Caki2 (cell line): ENCODE measurements at places on chromosomes 2 and 18.

DNA sequence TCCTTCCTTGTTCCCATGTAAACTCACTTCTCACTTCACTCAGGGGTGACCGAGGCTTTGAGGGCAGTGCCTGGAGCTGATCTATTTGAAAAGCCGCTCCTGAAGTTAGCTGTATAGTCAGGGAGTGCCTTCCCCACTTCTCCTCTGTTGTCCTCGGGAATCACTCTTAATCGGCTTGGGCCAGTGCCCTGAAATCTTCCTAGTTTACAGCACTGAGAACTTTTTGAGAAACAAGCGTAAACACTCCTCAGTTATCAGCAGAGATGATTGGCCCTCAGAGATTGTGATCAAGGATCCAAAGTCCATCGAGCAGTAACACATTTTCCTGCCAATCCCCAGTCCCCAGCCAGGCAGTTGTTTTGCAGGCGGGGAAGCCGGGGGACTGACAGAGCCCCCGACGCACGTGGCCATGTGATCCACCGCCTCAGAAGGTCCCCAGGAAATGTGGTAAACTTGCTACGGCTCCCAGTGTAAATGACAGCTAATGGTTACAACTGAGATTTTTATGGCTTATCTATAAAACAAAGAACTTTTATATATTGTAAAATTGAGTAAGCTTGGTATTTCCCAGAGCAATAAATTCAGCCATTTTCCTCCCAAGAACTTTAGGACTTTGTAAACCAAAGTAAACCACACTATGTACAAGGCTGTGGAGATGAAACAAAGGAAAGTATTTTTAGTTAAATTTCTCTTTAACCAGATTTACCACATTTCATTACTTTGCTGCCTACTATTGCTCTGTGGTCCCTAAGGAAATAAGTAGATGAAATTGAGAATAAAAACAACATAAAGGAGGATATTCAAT is 53.5 kb downstream of the C18orf63 start:
- no peak for DNase-seq

DNA sequence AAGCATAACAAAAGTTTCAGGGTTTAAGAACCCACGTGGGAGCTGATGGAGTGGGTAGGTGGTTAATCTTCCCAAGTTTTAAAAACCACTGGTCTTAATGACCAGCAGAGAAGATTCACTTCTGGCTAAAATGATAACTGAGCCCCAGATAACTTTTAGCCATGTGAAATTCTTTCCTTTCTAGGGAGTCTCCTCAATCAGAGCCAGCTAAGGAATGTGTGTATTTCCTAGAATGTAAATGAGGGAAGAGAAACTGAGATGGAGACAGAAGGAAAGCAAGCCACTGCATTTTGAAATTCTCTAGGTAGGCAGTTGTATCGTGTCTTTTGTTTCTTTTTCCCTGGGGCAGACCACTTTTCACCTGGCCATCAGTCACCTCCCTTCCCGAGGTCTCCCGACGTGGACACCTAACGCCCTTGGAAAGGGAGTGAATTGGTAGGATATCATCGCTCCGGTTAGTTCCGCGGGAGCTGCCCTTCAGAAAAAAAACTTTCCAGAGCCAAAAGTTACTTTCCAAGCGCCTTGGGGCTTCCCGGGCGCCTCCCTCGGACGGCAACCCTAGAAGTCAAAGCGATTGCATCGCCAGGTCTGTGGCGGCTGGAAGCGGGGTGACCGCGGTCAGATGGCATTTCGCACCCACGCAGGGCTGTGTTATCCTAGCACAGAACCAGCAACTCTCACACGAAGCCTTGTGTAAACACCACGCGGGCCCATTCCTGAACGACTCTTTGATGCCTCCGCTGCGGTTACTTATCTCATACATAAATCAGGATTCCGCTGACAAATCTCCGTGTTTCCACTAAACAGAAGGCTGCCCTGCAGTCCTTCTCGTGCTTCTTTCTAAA is 1.3 kb downstream of the COLEC12 start:
- DNase-seq: no peak

GRCh38 chr2:126669772-126670171 is 13.8 kb downstream of the GYPC start:
- no peak for DNase-seq

GRCh38 chr2:218802386-218802994 is 20.5 kb downstream of the CYP27A1 start:
- no peak for DNase-seq

DNA sequence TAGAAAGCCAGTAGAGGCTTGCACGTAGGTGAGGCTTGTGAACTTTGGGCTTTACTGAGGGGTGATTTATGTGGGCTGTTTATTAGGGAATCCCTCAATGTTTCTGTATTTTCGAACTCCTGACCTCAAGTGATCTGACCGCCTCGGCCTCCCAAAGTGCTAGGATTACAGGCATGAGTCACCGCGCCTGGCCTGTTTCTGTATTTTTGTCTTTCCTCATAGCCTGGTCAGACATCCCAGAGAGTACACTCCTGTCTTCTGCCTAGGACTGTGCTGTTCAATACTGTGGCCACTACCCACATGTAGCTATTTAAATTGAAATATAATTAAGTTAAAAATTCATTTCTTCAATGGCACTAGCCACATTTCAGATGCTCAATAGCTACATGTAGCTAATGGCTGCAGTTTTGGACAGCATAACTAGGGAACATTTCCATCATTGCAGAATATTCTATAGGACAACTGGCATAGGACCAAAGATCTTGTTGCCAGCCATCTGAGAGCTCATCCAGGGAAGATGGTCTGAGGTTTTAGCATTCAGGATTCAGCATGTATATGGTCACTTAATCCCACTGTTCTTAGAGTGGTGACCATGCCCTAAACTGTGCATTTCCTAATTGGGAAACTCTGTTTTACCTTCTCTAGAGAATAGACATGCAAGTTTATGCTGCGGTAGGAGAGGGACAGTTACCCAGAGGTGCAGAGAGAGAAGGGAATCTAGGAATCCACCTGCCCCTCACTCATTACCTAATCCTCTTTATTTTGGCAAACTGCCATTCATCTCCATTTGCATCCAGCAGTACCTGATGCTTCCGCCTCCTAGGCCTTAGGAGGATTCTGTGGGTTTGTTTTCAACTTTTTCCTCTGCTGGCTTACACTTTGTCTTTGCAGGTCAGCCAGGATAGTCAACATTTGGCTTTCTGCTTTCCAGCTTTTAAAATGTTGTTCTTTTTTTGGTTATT is 64.4 kb downstream of the LCLAT1 start:
- DNase-seq: no peak

DNA sequence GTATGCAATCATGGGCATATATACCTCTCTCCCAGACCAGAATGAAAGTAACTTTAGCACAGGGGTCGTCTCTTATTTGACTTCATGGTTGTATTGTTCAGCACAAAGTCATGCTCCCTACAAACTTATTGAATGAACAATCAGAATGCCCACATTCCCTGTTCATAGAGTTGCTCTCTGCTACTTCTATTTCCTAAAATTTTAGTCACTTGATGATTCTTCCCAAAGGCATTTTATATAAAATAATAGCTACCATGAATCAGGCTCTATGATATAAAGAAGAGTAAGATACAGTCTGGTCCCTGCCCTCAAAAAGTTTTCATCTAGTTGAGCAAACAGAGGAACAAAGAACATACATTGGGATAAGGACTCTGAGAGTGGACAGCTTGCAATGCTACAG is 162.2 kb downstream of the SLC39A10 start:
- DNase-seq: no peak

DNA sequence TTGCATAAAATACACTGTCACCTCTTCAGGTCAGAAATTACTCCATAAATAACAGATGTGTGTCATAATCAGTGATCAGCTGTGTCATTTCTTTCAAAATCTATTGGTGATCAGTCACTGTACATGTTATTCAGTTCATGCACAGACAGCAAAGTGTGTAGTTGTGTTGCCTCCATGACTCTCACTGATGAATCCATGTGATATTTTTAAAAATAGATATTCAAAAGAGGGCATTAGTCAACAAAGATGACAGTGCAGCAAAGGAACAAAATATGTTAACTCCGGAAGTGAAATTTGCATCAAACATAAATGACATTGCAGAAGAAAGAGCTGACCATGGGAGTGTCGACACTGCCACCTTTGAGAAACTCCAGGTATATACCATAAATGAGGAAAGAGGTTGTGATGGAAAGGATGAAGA is 17.1 kb upstream of the MCM6 start:
- no peak for DNase-seq

- DNase-seq: no peak
These were observed 149.0 kb upstream of the KCTD1 start for GRCh38 chr18:26697186-26697884.

DNA sequence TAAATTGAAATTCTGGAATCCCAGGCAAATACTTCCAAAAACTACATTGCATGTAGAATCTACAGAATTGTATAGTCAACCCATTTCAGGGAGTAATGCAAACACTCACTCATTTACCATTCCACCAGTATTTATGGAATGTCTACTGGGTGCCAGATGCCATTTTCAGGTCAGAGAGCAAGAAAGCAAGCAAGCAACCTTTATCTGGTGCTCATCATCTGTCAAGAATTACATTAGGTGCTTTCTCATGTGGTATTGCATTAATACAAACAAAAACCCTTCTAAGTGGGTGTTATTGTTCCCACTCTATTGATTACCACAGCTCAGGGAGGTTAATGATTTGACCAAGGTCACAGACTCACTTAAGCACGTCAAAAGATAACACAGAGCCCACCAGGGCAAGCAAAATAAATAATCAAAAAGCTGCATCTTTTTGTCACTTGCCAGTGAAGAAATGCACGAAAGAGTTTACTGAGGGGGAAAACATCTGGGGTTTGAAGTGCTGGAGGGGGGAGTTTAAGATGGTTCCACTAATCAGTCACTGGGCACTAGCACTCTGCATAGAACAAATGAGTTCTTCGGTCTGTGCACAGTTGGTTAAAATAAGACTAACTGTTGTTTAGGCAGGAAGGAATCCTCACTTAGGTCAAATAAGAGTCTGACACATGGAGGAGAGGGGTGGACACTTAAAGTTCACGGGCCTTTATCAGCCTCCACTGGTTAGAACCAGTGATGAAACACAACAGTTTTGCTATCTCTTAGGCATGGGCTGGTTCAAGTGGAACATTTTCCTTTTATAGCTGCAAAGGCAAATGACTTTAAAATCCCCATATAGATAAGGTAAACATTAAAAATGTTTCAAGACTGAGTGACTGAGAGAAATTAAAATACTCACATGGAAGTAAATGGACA is 208.8 kb downstream of the CDH2 start:
- peak; percentile 95 for DNase-seq

DNA sequence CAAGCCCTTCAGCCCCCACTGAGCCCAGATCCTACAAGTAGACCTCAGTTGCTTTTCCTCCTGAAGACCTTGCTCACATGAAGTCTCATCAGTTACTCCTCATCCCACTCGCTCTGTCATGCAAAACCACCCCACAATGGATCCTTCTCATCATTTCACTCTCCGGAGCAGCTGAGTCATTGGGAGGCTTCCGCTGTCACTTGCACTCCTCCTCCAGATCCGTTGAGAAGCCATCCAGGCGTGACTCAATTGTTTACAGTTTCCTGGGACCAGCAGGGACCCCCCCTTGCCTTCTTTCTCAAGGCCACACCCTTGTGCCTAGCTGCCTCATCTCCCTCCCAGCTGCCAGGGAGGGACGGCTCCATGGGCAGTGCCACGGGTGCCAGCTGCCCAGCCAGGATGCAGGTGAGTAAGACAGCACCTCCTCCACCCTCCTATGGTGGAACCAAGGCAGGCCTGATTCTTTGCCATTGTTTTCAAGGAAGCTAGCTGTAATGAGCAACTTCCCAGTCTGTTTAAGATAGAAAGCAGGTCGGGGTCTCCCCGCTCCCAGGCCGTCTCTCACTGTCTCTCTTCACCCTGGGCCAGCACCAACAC is 16.3 kb downstream of the GPR55 start:
- peak; percentile 97 for DNase-seq

- DNase-seq: peak; percentile 19
These were observed 787.6 kb upstream of the SALL3 start for GRCh38 chr18:78192054-78192453.

- DNase-seq: no peak
These were observed 572 bp upstream of the ZNF516 start for GRCh38 chr18:76495435-76496193.

DNA sequence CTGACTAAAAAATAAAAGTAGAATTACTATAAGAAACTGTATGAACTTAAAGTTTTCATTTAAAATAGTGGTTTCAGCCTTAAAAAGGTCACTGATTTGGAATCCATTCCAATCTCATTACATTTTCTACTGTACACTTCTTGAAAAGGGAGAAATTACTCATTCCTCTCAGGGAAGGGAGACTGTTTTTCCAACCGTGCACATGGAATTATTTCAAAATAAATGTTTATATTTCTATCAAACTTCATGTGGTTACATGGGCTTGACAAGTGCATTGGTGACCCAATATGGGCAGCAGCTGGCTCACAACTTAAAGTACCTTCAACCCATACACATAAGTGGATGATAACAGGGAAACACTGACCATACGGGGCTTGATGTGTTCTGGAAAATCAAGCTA is 324.5 kb upstream of the THUMPD2 start:
- DNase-seq: no peak

- no peak for DNase-seq
These were observed 278.2 kb downstream of the ALK start for GRCh38 chr2:29643196-29643595.

DNA sequence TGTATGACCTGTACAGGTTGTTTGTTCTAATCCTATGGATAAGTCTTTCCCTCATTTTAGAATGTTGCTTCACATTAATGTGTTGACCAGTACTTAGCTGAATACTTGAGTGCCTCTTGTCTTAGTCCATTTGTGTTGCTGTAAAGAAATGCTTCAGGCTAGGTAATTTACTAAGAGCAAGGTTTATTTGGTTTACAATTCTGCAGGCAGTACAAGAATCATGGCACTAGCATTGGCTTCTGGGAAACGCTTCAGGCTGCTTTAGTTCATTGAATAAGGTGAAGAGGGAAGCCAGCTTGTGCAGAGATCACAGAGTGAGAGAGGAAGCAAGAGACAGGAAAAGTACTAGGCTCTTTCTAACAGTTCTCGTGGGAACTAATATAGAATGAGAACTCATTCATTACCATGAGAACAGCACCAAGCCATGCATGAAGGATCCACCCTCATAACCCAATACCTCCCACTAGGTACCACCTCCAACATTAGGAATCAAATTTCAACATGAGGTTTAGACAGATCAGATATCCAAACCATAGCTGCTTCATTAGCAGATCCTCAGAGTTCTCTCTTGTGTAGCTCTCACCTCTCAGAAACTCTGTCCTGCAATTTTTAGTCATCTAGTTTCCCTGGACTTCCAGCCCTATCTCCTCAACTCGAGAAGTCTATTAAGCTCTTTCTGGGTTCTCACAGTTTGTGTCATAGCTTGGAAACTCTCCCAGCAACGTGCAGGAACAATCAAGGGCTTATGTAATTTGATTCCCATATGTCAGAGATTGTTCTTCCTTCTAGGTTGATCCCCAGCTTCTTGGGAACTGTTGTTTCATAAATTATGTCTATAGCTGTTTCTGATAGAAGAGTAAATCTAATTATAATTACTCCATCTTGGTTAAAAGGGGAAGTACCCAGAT is 2082.3 kb upstream of the CELF4 start:
- DNase-seq: peak; percentile 33
